Mucosa of descending colon (tissue), 3 donors: ENCODE measurements at places on chromosomes 4 and X.

DNA sequence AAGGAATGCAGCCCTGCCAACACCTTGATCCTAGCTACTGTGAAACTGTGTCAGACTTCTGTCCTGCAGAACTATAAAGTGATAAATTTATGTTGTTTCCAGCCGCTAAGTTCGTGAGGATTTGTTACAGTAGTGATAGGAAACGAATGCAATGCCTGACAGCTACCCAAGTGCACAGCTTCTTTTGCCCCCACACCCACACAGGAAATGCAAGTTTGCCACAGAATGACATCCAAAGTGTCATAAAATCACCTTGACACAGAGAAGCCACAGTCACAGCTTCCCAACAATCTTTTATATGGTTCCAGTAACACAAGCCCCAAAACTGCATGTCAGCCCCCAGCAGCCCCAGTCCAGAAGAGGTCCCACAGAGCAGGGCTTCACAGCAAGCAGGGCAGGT, 216.9 kb upstream of the S100G start:
- no peak for DNase-seq

DNA sequence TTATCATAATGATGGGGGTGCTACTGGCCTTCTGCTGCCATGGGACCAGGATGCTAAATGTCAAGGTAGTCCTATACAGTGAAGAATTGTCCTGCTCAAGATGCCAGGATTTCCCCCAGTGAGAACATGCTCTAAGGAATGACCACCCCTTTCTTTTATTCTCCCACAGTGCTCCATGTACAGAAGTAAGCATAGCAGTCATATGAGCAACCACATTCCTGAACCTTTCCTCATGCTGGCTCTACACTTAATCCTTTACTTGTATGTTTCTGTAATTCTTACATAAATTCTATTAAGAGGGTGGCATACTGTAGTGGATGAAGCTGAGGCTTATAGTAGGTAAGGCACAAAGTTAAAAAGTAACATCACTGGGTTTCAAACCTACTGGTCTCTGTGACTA, 20.2 kb downstream of the CYP2U1 start:
- DNase-seq = no peak

DNA sequence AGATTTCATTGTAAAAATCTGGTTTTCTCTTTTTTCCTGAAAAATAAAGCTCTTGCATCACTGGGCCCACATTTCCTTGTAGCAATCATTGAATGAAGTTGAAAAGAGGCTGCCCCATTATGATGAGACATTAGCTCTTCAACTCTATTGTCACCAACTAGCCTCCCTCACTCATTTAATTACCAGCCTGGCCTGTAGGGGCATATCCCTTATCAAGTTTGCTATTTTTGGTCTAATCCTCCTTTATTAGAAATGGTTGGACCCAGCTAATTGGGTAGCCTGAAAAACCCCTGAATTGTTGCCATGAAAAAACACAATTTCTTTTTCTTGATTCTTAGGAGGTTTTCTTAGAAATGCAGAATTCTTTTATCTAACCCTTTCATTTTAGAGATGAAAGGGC, 164.6 kb upstream of the CASK start:
- DNase-seq = no peak

- no peak for DNase-seq
Measured at GRCh38 chr4:2442175-2442993, 23.6 kb downstream of the CFAP99 start.
